ENCODE measurements at places on chromosomes 1 and 21. TPM values are rescaled to one million over a fixed set of nuclear protein-coding genes. Genes with fewer than 3 reads are reported as not detected.

Gene OR10J1
- not detected for total RNA-seq

Gene OLFM3
- 2.7 TPM for total RNA-seq

GRCh38 chr1:108925920-108926319, 37.4 kb downstream of the CLCC1 start:
- H3K27me3 ChIP-seq: no peaks in the 10 kb centered on the region
- no peaks in the 10 kb centered on the region for H3K4me1 ChIP-seq
- no peaks in the 10 kb centered on the region for H3K36me3 ChIP-seq
- no peak overlapping the region for H3K4me3 ChIP-seq
- DNase-seq: no peak

Gene SLC45A3
- 3.7 TPM for total RNA-seq
